Fibroblast of lung (primary cell): ENCODE measurements at places on chromosomes 7 and 10. TPM values are rescaled to one million over a fixed set of nuclear protein-coding genes. Genes with fewer than 3 reads are reported as not detected.

SAMD9 gene
- 14.6 and 19.2 TPM in 2 replicates for total RNA-seq

AASS gene
- total RNA-seq, result 31.6 and 49.2 TPM in 2 replicates

DNA sequence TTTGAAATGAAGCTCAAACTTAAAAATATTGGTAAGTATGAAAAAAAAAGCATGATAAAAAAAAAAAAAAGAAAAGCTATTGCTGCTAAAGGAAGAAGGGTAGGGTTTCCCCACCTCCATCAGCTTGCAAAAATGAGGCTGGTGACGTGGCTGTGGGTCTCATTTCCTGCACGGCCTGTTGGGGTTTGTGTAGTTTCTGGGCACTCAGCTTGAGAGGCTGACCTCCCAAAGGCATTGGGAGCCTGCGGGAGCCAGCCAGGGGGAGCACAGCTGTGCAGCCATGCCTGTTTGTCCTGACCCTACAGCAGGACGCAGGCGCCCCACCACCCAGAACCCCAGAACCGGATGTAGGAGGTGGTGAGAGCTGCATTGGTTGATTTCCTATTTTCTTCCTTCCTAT is 48.8 kb upstream of the CARD11 start:
- no peaks in the 10 kb centered on the region for H3K36me3 ChIP-seq
- H3K4me3 ChIP-seq, result no peak overlapping the region
- H3K27ac ChIP-seq, result no peak overlapping the region
- H3K27me3 ChIP-seq, result no peaks in the 10 kb centered on the region

GRCh38 chr10:52566471-52567246 is 205.9 kb downstream of the MBL2 start:
- H3K4me3 ChIP-seq, result no peak overlapping the region
- H3K4me1 ChIP-seq, result no peaks in the 10 kb centered on the region
- no peaks in the 10 kb centered on the region for H3K27me3 ChIP-seq
- no peak overlapping the region for H3K27ac ChIP-seq

GRCh38 chr10:127984945-127985344 is 78.0 kb downstream of the PTPRE start:
- DNase-seq, result no peak
- no peak overlapping the region for H3K4me3 ChIP-seq
- no peaks in the 10 kb centered on the region for H3K36me3 ChIP-seq
- no peak overlapping the region for H3K27ac ChIP-seq
